Coronary artery (tissue), 2 donors: ENCODE measurements at places on chromosomes 16 and 17.

DNA sequence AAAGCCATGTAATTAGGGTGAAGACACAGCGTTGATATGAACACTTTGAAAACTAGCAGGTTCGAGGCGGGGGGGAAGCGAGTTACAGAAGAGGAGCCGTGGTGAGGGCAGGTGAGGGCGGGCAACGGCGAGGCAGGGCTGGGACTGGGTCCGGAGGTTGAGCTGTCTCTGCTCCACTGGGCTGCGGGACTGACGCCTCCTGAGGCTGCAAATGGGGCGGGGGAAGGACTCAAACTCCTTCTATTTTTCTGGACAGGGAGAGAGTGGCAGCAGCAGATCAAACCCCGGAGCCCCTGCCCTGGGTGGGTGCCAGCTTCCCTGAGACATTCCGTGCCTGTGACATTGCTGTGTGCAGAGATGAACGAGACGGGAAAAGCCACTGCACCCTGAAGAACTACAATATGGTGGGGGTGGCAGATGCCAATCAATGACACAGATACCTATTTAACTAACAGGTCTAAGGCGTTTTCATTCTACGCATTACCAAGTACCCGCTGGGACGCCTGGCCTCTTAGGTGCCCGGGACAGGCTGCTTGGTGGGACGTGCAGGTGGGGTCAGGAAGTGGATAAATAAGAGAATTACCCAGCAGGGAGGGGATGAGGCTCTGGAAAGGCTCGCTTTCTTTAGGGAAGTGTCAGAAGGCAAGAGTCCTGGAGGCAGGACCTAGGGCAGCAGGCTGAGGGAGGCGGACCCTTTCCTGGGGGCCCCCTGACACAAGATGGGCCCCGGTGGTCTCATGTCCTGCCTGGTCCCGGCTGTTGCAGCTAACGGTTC is 30.4 kb downstream of the RPH3AL start:
- no peak for DNase-seq

DNA sequence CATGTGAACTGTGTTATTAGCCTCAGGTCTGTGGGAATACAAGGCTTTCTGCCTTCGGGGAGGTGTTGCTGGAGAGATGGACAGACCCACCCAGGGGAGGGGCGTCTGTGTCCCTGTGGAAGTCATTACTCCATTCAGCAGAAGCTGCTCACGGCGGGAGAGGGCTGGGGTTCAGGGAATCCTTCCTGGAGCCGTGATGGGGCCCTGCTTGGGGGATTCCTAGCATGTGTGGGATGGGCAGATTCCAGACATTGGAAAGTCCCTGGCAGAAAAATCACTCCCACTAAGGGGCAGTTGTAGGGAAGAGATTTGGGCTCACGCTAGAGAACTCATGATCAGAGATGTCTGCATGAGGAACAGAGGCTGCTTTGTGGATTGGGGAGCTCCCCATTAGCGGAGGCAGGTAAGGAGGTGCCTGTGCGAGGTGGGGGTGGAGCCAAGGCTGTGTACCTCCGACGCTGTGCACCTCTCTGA is 56.3 kb upstream of the IL34 start:
- DNase-seq: no peak

- no peak for DNase-seq
These were observed 4.8 kb upstream of the ZDHHC1 start for GRCh38 chr16:67421030-67421429.

DNA sequence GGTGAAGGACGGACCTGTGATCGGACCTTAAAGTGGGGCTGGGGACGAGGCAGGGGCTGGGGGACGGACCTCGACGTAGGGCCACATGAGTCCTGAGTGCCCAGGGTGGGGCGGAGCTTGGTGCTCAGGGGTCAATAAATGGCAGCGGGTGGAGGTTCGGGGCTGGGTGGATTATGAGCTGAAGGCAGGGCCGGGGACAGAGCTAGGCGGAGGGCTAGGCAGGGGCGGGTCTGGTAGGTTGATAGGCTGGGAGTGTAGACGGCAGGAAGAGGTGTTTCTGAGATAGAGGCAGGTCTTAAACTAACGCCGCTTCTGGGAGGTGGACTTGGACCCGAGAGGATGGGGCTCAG is 733 bp downstream of the CHRNB1 start:
- no peak for DNase-seq

- no peak for DNase-seq
These were observed 202.8 kb upstream of the C16orf82 start for GRCh38 chr16:26863931-26864330.

GRCh38 chr17:82291582-82292250 is 18.2 kb upstream of the CSNK1D start:
- DNase-seq: no peak

GRCh38 chr16:82400046-82400445 is 226.7 kb upstream of the CDH13 start:
- DNase-seq: no peak

- DNase-seq: no peak
These were observed 255.1 kb downstream of the MAP2K6 start for GRCh38 chr17:69669441-69670178.

DNA sequence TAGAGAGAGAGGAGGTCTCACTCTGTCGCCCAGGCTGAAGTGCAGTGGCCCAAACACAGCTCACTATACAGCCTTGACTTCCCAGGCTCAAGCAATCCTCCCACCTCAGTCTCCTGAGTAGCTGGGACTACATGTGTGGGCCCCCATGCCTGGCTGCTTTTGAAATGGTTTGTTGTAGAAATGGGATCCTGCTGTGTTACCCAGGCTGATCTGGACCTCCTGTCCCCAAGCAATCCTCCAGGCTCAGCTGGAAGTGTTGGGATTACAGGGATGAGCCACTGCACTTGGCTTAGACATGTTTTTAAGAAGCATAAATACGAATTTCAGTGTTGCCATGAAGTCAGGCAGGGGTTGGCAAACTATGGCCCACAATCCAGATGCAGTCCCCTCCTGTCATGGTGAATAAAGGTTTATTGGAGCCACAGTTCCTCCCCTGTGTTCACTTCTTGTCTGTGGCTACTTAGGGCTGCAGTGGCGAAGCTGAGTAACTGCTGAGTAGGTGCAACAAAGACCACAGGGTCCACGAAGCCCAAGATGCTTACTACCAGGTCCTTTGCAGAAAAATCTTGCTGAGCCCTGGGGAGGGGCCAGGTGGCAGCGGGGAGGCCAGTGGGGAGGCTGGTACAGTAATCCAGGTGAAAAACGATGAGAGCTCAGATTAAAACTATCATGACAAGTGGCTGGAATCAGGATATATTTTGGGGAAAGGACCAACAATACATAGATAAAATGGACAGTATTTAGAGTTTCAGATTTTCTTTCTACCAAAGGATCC is 35.2 kb downstream of the TNFRSF13B start:
- peak; percentile 22 for DNase-seq

DNA sequence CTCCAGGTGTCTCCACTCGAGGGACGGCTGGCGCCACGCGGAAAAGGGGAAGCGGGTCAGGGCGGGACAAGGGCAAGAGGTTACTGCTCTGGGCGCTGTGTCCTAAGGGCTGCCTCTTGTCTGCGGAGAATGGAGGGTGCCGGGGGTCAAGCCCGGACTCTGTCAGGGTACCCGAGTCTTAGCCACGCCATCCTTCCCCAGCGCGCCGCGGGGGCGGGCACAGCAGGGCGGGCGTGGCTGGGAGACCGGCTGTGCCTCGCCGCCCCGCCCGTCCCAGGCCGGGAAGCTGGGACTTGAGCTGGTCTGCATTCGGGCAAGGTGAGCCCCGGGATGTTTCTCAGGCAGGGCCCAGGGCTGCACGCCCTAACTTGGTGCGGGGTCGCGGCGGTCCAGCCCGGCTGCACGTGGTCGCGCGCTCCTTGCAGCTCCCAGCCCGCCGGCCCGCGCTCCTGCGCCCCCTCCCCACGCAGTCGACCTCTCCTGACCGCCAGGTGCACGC is 6.2 kb upstream of the ACTG1 start:
- no peak for DNase-seq

- DNase-seq: no peak
These were observed 32.0 kb downstream of the COTL1 start for GRCh38 chr16:84585886-84586285.

GRCh38 chr17:30148376-30148775 is 31.8 kb downstream of the NSRP1 start:
- no peak for DNase-seq

- DNase-seq: no peak
These were observed 17.5 kb downstream of the ERCC4 start for GRCh38 chr16:13937411-13937810.
